Nephron progenitor cell (in vitro differentiated cells): ENCODE measurements at places on chromosomes 6 and 20.

DNA sequence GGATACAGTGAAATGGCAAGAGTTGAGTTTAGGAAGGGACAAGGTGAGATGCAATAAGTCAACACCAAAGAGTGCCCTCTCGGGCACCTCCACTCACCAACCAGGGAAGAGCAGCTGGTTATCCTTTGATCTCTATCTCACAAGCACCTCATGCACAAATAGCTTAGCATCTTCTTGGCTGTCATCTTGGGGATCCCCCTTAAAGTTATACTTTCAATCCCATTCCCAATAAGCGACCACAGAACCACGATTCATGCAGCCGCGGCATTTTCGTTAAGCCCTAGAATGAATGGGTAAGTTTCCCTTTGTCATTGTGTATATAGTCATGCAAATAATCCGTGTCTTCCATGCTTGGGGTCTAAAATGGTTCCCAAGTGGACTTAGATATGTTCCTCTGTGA, 73.5 kb downstream of the ADTRP start:
- DNase-seq, result no peak

DNA sequence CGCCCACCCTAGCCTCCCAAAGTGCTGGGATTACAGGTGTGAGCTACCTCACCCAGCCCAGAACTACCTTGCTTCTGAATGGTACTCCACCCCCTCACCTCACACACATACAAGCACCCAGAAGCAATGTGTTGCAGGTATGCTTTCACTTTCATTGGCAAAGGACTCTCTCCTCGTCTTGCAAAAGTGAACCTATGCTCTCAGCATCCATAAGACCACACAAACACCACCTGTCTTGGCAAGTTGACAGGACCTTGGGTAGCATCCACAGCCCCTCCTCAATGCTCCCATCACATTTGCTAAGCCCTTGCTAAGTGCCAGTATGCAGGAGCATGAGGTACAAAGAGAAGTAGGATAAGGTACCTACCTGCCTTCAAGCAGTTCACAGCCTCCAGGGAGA, 3.7 kb downstream of the KIF13A start:
- no peak for DNase-seq

- no peak for DNase-seq
These were observed 126.4 kb upstream of the BTBD3 start for GRCh38 chr20:11791316-11791715.

DNA sequence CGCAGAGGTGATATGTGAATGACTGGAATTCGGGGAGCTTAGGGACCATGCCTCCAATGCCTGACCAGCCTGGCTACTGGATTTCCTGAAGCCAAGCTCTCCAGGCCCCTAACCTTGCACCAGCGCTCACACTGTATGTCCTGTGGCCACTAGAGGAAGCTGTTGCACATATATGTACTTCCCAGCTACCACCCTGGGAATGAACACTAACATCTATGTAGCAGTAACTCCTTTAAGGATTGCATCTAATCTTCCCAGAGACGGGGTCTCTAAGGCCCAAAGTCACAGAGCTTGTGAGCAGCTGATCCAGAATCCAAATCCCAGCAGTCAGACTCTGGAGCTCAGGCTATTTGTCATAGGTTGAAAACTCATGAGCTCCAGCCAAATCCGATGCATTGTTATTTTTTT, 20.4 kb upstream of the BPIFB1 start:
- peak; percentile 51 for DNase-seq

DNA sequence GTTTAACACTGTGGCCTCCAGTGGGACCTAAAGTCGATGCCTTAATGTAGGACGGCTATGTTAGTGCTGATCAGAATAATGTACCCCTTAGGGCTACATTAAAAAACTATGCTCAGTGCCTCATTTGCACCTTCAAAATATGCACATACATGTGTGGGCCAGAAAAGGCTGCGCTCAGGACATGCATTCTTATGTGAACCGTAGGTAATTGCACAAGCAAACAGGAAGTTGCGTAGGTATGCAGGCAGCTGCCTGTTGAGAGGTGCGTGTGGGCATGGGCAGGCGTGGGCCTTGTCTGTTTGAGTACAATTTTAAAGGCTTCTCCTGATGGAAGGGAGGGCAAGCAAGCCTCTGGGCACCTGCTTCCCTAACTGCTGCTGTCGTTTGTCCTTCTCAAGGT, 116.2 kb upstream of the JAG1 start:
- DNase-seq, result no peak

- no peak for DNase-seq
These were observed 290.8 kb upstream of the RNF24 start for GRCh38 chr20:4306206-4306605.

- no peak for DNase-seq
These were observed 98.0 kb upstream of the JARID2 start for GRCh38 chr6:15147827-15148226.

GRCh38 chr20:23243791-23244155, 106.8 kb upstream of the NXT1 start:
- no peak for DNase-seq

DNA sequence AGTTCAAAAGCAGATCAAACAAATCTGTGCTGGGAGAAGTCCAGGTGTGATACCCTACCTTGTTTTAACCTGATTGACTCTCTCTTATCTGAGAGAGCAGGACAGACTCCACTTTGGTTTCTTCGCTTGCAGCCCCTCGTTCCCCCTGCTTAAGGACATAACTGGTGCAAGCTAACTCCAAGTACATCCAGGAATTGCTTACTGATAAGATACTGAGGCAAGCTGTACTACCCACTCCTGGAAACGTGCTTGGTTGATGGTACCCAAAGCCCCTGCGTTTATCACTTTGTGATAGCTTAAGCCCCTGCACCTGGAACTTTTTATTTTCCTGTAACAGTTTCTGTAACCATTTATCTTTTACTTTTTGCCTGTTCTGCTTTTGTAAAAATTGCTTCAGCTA, 157.0 kb upstream of the OLIG3 start:
- no peak for DNase-seq

DNA sequence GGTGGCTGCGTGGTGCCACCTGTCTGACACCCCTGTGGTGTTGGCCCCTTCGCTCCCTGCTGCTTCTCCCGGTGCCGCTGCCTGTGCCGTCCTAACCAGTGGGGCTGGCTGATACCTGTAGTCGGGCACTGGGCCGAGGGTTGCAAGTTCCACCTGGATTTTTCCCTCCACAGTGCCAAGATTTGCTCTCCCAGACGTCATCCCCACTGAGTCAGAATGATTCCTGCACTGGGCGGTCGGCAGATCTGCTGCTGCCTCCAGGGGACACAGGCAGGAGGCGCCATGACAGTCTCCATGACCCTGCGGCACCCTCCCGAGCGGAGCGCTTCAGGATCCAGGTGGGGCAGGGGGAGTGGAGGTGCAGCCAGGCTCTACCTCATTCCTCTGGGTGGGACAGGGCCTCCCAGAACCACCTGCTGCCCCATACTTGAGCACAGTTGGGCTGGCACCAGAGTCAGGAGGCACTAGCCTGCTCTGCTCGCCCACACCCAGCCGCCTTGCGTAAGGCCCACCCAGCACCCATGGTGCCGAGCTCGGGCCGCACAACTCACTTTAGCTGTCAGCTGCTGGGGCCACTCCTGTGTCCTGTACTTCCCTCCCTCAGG, 60.2 kb downstream of the TCP11 start:
- DNase-seq, result no peak

GRCh38 chr6:16095180-16095579, 33.7 kb upstream of the MYLIP start:
- no peak for DNase-seq

DNA sequence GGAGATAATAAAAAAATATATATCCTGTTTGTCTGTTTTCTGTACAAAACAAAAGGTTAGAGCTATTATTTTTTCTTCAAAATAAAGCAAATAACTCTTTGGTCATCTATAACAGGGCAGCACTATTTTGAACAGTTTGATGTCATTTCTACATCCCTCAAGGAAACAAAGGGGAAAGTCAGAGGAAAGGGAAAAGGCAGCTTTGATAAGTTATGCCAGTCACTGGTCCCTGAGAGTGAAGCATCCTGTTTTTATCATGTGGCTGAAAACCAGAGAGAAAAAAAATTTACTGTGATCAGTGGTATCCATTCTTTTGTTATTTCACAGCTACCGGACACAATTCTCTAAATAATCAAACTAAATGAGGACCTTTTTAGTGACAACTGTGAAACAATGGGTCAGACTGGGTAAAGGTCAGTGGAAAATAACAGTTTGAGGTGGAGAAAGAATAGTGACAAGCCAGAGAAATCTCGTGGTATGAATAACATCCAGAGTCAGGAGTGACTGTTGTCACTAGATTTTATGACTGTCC, 356.0 kb downstream of the HDGFL1 start:
- DNase-seq, result no peak
